ENCODE measurements at places on chromosomes 6 and 20.

DNA sequence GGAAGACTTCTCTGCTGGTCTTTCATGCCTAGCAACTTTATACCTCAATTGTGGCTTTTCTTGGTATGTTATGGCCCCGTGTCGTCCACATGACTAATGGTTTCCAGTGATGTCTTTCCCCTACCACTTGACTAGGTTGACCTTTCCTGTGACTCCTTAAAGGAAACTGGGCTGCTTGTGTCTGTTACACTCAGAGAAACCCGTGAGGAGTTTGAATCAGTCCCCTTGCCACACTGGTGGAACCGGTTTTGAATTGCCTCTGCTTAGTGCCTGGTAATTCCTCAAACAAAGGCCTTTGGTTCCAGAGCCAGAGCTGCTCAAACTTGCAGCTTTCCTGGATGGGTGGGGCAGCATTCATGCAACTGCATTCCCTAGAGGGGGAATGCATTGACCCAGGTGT is 21.9 kb downstream of the ECT2L start:
- DNase-seq: peak; percentile 71

DNA sequence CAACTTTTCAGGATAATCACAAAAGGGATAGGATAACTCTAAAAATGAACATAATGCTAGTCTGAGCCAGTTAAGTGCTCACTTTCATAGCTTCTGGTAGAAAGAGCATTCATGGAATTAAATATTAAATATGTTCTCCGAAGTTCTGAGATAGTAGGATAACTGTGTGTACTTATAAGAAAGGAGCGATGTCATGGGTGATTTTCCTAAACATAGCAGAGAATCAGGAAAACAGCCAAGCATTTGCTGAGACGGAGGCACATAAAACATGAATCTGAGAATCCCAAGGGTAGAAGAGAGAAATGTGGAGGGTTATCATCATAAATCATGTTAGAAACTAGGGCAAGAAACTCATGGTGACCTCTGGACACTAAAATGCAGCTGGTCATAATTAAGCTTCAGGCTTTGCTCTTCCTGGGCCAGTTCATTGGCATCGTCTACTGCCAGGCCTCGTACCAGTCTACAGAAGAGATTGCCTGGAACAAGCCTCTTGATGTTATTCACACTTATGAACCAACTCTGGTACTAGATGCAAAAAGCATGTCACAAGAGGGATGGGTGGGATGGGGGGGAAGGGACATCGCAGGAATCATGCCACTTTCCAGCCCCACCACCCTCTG is 436.6 kb downstream of the PRKN start:
- DNase-seq: no peak

GRCh38 chr6:14706378-14706929 is 539.4 kb upstream of the JARID2 start:
- no peak for DNase-seq

DNA sequence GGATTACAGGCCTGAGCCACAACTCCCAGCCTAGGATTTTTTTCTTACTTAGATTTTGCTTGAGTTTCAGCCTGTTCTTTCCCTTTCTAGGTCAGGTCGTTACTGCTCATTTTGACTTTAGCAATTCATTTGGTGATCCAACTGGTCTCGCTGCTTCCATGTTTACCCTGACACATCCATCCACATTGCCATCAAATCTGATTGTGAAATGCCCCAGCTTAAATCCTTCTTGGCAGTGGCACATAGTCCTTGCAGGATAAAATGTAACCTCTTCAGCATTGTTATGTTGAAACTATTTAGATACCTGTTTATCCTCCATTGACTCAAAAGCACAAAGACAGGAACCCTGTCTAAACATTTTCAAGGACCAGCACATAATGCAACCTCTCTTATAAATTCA is 77.2 kb downstream of the DNAH8 start:
- no peak for DNase-seq

- no peak for DNase-seq
These were observed 11.9 kb downstream of the FOXA2 start for GRCh38 chr20:22572491-22572890.

DNA sequence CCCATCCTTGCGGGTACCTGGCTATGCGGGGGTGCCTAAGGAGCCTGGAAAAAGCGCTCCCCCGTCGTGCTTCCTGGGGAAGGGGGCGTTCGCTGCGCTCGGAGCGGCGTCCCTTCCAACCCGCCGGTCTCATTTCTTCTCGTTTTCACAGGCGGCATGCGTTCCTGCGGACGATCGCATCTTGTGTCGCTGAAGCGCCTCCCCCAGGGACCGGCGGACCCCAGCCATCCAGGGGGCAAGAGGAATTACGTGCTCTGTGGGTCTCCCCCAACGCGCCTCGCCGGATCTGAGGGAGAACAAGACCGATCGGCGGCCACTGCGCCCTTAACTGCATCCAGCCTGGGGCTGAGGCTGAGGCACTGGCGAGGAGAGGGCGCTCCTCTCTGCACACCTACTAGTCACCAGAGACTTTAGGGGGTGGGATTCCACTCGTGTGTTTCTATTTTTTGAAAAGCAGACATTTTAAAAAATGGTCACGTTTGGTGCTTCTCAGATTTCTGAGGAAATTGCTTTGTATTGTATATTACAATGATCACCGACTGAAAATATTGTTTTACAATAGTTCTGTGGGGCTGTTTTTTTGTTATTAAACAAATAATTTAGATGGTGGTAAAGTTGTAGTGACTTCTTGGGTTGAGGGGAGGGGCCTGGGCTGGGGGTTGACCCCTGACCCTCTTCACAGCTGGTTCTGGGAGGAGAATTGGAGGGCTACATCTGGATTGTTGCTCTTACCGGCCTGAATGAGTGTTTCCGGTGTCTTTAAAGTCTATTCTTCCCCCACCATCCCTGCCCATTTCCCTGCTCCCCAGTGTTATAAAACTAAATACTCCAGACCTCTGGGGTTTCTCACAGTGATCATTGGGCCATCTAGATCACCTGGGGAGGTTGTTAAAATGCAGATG is 1.1 kb downstream of the ID1 start:
- DNase-seq: peak; percentile 69

DNA sequence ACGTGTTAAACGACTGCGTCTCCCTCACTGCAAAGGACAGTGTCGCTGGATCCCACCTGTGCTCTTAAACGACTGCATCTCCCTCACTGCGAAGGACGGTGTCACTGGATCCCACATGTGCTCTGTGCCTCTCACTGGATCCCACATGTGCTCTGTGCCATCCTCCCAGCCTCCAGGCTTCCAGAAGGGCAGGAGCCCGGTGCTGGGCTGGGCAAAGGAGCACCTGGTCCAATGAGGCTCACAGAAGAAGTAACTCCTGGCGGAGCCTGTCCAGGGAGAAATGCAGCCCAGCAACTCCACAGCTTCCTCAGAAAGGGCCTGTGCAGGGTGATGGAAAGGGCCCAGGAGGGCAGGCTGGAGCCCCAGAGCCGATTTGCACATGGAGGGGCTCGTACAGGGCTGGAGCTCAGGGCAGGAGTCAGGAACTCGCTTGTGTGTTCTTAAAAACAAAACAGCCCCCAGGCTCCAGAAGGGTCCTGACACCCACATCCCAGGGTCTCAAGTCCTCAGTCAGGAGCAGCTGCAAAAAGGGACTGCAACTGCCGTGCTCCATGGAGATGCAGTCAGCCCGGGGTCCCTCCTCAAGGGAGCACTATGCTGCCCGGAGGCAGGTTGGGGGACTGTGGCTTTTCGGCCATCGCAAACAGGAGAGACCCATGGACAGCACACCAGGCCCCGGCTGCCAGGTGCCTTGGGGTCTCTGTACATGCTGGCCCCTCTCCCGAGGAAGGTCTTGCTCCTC is 52.7 kb downstream of the DLL1 start:
- DNase-seq: no peak

DNA sequence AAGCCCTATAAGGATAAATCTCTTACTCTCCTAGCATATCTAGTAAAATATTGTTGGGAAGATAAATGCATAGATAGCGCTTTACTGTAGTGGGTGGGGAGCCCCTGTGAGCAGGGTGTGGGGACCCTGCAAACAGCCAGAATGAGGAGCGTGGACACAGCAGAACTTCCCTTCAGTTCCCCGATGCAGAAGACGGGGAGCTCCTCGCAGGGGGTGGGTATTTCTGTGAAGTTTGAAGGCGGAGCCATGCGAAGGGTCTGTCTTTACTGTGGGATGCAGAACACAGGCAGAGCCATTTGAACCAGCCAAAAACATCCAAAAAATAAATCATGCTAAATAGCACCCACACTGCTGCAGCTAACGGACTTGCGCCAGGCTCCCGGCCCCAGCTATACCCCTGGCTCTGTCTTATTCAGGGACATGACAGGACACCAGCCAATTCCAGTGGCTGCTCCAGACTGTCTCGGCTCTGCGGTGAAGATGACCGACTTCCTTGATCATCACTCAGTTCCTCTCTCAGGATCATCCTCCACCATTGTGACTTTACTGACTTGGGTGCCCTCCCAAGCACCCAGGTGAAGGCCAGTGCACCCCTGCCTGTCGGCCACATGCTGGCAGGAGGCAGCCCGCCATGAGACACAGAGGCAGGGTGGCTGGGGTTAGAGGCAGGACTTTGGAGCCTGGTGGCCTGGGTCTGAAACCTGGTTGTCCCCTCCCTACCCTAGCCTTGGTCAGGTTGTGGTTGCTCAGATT is 134.5 kb downstream of the SMOC2 start:
- no peak for DNase-seq

GRCh38 chr20:17887331-17888030 is 81.1 kb downstream of the SNX5 start:
- no peak for DNase-seq

GRCh38 chr20:308427-309038 is 11.2 kb downstream of the ZCCHC3 start:
- DNase-seq: no peak

- no peak for DNase-seq
These were observed 79.7 kb downstream of the ARMC2 start for GRCh38 chr6:108927927-108928326.

- DNase-seq: no peak
These were observed at the start of gene TREM1 for GRCh38 chr6:41286544-41287346. Gene TREM1, minus strand, starts transcription at chr6:41286682. Its CDS starts 27 bp downstream, at chr6:41286655.
